NCI-H146 (cell line): ENCODE measurements at places on chromosomes 1 and 21.

DNA sequence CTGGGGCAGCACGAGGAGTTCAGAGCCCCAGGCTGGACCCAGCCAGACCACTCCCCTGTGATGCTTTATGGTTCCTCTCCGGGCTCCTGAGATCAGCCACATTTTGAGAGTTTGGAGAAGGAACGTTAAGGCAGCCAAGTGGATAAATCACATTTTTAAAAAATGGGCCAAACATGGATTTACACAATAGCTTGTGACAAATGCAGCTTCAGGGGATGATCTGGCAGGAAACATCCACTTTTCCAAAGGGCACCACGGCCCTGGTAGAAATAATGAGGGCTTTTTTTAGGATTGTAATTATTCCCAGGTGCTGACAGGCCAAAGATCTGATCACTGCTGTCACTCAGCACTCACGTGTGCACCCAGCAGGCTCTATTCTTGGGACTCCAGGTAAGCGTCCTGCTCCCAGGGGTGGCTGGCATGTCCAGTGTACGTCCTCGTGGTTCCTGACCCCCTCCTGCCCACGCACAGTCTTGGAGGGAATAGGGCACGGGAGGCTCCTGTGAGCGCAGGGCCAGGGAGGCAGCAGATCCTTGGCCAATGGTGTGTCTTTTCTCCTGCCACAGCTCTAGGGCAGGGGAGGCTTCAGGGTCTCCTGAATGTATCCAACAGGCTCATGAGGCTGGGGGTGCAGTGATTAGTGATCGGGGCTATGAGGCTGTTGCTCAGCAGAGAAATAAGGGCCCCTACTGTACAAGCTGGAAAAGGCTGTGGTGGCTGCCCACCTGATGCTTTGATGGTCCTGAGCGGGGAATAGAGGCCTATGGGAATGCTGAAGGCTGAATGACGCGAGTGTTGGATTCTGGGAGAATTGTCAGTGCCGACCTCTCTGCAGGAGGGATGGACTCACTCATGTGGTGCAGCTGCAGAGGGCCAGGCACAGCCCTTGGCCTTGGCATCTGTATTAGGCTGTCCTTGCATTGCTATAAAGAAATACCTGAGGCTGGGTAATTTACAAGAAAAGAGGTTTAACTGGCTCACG, 415.7 kb downstream of the PTPRU start:
- no peak for DNase-seq

DNA sequence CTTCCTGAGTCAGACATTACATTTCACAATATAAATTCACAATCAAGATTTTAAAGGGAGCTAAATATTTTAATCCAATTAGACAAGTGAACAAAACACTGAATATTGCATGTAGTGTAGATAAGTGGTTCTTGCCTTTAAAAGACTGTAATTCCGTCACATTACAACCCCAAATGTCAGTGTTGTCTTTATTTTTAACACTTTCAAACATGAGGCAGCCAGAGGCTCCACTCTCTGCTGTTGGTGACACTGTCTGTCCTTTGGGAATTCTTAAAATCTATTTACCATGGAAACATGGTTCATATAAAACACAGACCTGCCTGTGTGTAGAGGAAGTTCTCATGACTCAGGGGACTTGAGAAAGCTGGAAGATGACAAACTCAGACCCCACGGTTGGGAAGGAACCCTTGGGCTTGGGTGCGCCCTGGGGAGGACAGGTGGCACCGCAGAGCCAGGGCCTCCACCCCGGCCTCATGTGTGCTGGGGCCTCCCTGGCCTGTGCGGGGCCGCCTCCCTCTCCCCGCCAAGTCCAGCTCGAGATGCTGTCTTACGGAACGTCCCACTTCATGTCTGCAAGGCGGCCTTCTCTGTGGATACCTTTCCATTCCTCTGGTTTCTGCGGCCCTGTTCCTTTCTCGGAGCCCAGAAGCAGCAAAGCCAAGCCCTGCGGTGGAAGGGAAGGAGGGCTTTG, 239.0 kb downstream of the SDCCAG8 start:
- no peak for DNase-seq

- no peak for DNase-seq
Observed at GRCh38 chr21:20270365-20271055, 727.7 kb upstream of the NCAM2 start.

DNA sequence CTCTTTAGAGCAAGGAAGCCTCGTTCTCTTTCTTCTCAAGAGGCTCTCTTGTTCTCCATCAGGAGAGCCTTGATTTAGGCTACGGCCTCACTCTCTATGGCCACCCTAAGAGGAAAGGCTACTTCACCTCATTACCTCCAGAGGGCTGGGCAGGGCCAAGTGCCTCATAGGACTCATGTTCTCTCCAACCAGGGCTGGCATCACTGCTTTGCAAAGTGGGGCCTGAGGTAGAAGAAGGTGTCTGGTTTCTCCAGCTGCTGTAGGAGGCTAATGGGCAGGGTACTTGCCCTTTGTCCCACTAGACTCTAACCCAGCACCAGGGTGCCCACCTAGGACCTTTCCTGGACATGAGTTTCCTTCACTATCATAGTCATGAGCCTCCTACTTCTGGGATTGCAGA, 2.1 kb upstream of the ATXN7L2 start:
- no peak for DNase-seq

DNA sequence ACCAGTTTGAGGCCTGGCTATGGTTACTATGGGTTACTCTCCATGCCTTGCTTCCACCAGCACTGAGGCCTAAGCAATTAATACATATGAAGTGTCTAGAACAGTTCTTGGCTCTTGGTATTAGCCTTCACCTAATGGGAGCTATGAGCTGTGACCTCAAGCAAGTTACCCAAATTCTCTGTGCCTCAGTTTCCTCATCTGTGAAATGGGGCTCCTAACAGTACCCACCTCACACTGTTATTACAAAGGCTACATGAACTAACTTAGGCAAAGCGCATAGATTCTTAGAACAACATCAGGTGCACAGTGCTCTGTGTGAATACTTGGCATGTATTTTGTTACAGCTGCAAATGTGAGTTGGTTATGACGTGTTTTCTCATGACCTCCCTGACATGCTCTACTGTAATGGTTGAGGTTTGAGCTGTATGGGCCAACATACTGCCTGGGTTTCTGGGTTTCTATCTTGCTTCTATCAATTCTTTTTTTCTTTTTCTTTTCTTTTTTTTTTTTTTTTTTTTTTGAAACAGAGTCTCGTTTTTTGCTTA, 26.5 kb downstream of the CDCP2 start:
- no peak for DNase-seq

- DNase-seq, result peak; percentile 80
Observed at GRCh38 chr21:35829067-35829466, 231.3 kb downstream of the SETD4 start.

- no peak for DNase-seq
Observed at GRCh38 chr1:94982398-94982797, 55.5 kb upstream of the CNN3 start.

DNA sequence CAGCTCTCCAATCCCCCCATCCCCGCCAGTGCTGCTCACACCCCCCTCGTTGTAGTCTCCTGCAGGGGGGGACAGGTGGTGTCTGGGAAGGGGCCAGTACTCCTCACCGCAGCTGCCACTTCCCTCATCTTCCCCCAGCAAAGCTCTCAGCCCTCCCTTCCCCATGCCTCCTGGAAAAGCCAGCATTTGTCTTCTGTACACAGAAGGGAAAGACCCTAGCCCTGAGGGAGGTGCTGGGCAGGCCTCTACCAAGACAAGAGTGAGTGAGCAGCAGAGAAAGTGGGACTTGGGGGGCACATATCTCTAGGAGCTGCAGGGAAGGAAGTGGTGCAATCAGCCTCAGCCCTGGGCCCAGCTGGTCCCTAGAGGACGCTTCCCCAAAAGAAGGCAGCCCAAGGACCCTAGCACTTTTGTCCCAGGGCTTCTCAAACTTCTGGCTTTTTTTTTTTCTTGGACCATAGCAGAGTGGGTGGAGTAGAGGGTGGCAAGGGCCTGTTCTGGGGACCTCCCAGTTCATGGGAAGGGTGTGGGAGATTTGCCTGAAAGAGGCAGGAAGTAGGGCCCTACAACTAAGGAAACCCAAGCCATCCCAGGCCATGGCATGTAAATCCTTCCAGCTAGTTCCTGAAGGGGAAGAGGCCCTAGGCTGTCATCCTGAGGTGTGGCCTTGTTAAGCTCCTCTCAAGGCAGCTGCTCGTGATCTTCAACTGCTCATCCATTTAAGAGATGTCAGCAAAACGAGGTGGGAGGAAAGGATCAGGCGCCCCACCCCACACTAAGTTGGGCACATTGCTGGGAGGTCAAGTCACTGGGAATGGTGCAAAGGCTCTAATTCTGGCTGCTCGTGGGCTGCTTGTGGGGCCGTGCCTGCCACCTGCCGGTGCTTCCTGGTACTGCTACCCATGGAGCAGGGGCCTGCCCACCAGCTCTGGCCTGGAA, 12.6 kb downstream of the ZC3H12A start:
- DNase-seq, result peak; percentile 35

DNA sequence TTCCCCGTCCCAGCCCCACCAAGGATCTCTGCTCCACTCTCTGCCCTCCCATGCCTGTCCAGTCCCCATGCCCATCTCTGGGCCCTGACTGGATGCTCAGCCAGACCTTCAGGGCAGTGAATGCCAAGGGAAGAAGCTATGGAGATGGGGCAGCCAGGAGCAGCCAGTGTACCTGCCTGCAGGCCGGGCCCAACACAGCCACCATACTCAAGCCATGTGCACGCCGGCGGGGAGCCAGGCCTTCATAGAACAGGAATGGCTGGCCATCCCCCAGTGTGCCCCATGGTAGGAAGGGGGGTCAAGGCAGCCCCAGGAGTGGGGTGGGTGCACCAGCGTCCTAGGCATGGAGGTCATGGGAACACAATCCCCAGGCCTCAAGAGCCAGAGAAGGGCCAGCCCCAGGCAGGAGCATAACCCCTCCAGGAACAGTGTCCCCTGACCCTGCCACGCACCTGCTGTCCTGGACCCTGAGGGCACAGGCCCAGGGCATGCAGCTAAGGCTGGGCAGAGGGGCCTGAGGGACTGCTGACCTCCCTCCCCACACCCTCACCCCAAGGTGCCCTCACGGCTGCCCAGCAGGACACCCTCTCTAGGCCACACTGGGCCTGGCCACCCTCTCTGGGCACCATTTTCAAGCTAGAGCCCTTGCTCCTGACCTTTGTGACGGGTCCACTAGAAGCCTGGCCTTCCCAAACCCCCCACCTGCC, 20.3 kb upstream of the ARF1 start:
- no peak for DNase-seq

DNA sequence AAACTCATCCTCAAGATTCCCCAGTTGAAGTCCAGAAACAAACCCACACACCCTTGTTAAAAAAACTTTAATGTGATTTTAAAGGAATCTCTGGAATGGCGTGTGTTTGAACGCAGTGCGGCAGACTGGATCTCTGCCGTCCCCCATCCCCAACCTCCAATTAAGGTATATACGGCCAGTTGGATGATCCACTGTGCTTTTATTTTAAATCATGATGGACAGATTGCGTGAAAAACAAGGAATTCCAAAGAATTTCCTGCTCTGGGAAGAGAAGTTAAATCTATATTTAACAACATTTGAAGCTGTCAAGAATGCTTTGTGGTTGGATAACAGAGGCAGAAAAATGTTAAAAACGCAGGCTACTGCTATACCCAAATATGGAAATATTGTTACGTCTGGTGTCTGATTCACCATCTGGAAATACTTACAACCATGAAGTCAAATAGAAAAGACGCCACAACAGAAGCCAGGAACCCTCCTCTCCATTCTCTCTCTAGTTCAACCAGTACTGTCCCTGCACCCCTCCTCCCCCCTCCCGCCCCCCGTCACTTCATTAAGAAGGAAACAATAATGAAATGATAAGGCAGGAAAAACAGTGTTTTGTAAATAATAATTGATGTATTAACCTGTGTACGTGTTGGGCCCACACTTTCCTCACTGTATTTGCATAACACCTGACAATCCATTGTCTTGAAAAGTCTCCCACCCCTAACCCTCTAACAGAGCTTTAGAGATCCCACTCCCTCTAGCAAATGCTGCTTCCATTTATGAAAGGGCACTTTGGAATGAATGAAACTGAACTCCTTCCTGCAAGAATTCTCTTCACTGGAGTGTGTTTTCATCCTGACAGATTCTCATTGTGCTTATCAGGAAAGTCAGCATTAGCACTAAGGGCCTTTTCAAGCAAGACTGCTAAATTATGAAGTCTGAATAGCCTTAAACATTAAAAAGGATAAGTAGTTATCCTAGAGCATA, 2.0 kb upstream of the CCN1 start:
- no peak for DNase-seq

GRCh38 chr1:209751627-209752231, 4.1 kb upstream of the TRAF3IP3 start:
- no peak for DNase-seq

DNA sequence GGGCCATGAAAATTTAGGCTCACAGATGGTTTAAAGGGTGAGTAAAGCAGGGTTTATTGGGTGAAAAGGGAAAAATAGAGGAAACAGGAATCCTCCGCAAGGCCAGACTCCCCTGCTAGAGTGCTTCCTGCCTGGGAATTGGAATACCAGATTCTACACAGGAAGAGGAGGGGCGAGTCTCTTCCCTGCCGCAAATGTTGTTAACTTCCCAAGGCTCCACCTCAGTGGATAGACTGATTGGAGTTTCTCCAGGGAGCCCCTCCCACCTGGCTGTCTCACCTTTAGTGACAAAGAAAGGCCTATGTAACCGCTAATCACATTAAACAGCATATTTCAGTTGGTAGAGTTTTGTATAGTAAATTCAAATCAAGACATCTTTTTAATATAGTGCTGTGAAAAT, 1450.1 kb downstream of the KCNT2 start:
- DNase-seq, result no peak

- DNase-seq, result no peak
Observed at GRCh38 chr1:215426101-215426500, 141.0 kb upstream of the KCTD3 start.

DNA sequence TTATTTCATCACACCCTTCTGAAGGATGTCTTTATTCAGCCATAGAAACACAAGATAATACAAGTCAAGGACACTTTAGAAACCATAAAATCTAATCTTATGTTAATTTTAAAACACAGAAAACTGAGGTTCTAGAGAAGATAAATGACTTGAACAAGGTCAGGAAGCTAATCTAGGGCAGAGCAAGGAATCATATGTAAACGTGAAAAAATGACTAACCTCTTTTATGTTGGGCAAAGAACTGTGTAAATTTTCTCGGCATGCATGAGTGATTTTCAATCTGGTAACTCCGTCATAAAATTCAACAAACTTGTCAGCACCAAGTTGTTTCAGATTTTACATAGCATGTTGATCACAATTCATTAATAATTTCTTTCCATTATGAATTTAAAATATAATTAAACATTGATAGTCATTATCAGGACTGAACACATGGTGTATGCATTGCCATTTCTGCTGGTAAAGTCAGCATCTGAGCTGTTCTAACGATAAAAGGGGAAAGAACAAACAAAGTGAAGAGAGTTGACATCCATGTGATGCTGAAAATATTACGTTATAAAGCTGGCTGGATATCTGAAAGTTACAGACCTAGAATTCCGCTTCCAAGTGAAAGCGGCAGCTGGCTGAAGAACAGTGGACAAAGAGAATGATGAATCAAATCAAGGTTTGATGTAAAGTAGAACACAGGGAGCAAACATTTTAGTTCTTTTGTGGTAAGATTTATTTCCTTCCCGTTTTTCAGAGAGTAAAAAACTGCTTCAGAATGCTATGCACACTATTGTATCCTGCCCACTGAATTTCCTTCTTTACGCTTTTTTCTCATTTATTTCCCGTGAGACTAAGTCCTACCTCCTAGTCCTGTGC, 1037.4 kb upstream of the TMPRSS15 start:
- DNase-seq, result no peak

GRCh38 chr1:37415611-37416244, 58.7 kb upstream of the ZC3H12A start:
- no peak for DNase-seq

GRCh38 chr21:26801498-26801897, 43.7 kb downstream of the ADAMTS1 start:
- no peak for DNase-seq

GRCh38 chr1:13618483-13618882, 34.9 kb downstream of the PDPN start:
- DNase-seq, result no peak

- no peak for DNase-seq
Observed at GRCh38 chr1:34235594-34235993, 58.9 kb downstream of the C1orf94 start.
